ENCODE measurements at places on chromosomes 7 and 10. TPM values are rescaled to one million over a fixed set of nuclear protein-coding genes. Genes with fewer than 3 reads are reported as not detected.

Gene XRCC2
- 9.6 TPM for total RNA-seq

Gene HPSE2
- total RNA-seq, result not detected

Gene GFRA1
- not detected for total RNA-seq

Gene CALHM3
- total RNA-seq, result 0.53 TPM

Gene DPP6
- not detected for total RNA-seq

Gene VAX1
- not detected for total RNA-seq

Gene ZDHHC4
- total RNA-seq, result 35.5 TPM

Gene CFAP70
- 0.70 TPM for total RNA-seq

Gene ZNF467
- 0.33 TPM for total RNA-seq

Gene SEMA3E
- not detected for total RNA-seq

Gene GDF2
- total RNA-seq, result not detected

GRCh38 chr7:1325646-1326510, 93.2 kb downstream of the UNCX start:
- peaks cover 2% of the 10 kb centered on the region for H3K27me3 ChIP-seq
- no peak for DNase-seq
- H3K4me1 ChIP-seq, result no peaks in the 10 kb centered on the region
- no peaks in the 10 kb centered on the region for H3K36me3 ChIP-seq
- no peak overlapping the region for H3K27ac ChIP-seq

DNA sequence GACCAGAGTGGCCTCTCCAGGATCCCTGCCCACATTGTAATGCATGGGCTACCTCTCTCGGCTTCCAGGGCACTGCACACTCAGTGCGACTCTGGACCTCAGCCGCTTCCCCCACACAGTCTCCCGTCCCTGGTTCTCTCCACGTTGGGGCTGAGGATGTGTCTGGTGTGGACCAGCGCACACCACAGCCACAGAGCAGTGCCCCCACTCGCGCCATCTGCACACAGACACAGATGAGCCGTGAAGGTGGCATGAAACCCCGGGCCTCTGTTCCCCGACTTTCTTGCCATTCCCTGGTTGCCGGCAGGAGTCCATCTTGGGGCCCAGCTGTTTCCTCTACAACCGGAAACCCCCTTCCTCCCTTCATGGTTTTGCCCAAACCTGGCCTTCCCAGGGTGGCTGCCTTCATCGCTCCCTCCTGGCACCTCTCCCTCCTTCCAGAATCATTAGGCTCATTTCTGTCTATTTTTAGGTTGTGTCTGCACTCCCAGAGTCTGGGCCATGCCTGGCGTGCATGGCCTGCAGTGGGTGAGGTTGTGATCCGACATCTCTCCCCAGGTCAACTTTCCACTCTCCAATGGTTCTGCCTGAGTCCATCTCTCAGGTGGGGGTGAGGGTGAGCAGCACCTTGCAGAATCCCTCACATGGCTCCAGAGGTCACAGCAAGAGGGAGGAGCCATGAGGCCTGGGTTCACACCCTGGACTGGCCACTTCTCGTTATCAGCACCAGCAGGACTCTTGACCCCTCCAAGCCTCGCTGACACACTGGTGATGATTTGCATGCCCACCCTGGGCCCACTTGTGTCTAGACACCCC, 10.1 kb downstream of the RASGEF1A start:
- peaks cover 1% of the 10 kb centered on the region for H3K27me3 ChIP-seq
- H3K36me3 ChIP-seq, result no peaks in the 10 kb centered on the region
- peaks cover 5% of the 10 kb centered on the region for H3K4me1 ChIP-seq
- no peak overlapping the region for H3K27ac ChIP-seq
- DNase-seq, result peak; percentile 14

GRCh38 chr10:110170142-110170971, 37.0 kb upstream of the MXI1 start:
- peaks cover 43% of the 10 kb centered on the region for H3K4me1 ChIP-seq
- no peaks in the 10 kb centered on the region for H3K36me3 ChIP-seq
- no peak overlapping the region for H3K27ac ChIP-seq
- no peak overlapping the region for H3K4me3 ChIP-seq

- no peak overlapping the region for H3K4me3 ChIP-seq
- H3K36me3 ChIP-seq, result no peaks in the 10 kb centered on the region
- H3K27ac ChIP-seq, result no peak overlapping the region
- DNase-seq, result no peak
- H3K27me3 ChIP-seq, result peaks cover 3% of the 10 kb centered on the region
Observed at GRCh38 chr10:129898706-129899268, 65.3 kb downstream of the EBF3 start.

GRCh38 chr10:60652628-60653027, 125.7 kb upstream of the CDK1 start:
- DNase-seq, result no peak
- no peak overlapping the region for H3K4me3 ChIP-seq
- H3K27me3 ChIP-seq, result no peaks in the 10 kb centered on the region
- H3K27ac ChIP-seq, result no peak overlapping the region
- no peaks in the 10 kb centered on the region for H3K36me3 ChIP-seq

- H3K27ac ChIP-seq, result no peak overlapping the region
- DNase-seq, result no peak
- H3K36me3 ChIP-seq, result no peaks in the 10 kb centered on the region
- H3K4me1 ChIP-seq, result no peaks in the 10 kb centered on the region
Observed at GRCh38 chr7:43054052-43054722, 58.3 kb upstream of the HECW1 start.

DNA sequence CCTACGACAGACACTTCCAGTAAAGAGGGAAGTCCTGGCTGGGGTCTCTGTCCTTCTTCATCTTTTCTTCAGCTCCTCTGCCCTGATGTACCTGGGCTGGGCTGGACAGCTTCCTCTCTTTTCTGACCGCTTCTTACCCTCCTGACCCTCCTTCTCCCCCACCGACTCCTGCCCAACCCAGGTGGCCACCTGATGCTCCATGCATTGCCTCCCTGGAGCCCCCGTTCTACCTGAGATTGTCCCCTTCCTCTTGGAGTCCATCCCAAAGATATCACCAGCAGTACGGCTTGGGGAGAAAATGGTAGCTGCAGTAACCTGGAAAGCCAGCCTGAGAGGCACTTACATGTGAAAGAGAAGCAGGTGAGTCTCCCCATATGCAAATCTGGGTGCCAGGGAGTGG, 566.3 kb downstream of the TCERG1L start:
- no peak for DNase-seq
- no peak overlapping the region for H3K27ac ChIP-seq
- H3K36me3 ChIP-seq, result no peaks in the 10 kb centered on the region
- no peak overlapping the region for H3K4me3 ChIP-seq

DNA sequence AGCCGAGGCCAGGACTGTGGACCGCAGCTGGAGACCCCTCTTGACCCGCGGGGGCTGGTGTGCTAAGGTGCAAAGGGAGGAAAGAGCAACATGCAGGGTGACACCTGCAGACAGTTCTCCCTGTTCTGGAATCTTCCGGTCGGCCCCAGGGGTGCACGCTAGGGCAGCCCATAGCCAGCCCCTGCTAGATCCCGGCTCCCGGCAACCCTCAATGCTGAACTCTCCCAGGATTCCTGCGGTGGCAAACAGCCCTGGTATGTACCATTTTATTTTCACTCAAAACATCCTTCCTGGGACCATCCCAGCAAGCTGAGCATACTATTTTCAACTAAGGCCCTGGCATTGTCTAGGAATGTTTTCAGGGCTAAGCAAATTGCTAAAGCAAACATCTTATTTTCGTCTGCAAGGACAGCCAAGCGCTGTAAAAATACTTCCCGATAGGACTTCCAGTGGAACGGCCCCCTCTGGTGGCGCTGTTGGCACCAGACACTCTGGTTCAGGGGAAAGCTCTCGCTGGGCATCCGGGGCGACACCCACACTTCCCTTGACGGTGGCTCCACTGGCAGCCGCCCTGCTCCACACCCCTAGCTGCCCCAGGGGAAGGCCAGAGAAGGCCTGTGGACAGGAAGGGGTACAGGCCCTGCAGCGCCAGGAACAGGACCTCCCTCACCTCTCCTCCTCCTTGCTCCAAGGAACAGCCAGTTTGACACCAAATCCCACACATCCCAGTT, 99.4 kb downstream of the CTBP2 start:
- peak; percentile 29 for DNase-seq
- H3K27me3 ChIP-seq, result peaks cover 45% of the 10 kb centered on the region
- H3K36me3 ChIP-seq, result no peaks in the 10 kb centered on the region
- H3K4me3 ChIP-seq, result no peak overlapping the region
